ENCODE measurements at places on chromosomes 13 and 19.

- DNase-seq = peak; percentile 23
Observed at GRCh38 chr13:101291646-101292515, 124.4 kb downstream of the NALCN start.

GRCh38 chr13:30963791-30964190 lies 31.3 kb downstream of the TEX26 start:
- no peak for DNase-seq

DNA sequence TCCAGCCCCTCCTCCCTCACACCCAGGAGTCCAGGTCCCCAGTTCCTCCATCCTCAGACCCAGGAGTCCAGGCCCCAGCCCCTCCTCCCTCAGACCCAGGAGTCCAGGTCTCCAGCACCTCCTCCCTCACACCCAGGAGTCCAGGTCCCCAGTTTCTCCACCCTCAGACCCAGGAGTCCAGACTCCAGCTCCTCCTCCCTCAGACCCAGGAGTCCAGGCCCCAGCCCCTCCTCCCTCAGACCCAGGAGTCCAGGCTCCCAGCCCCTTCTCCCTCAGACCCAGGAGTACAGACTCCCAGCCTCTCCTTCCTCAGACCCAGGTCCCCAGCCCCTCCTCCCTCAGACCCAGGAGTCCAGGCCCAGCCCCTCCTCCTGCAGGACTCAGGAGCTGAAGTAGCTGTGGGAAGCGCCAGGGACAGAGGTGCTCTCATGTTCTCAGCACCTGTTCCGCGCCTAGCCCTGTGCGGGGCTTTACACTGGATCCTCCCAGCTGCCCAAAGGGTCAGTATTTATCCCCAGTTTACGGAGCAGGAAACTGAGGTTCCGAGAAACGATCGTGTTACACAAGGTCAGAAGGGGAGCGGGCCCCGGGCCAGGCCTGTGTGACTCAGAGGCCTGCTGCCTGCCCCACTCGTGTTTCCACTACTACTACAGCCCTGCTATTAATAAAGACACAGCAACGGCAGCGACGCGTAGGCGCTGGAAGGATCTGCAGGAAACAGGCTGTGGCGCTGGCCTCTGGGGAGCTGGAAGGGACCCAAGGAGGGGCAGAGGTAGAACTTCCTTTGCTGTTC lies 1.7 kb upstream of the SBK3 start:
- no peak for DNase-seq

- no peak for DNase-seq
Observed at GRCh38 chr19:45780448-45781213, 1.7 kb downstream of the DMPK start.

DNA sequence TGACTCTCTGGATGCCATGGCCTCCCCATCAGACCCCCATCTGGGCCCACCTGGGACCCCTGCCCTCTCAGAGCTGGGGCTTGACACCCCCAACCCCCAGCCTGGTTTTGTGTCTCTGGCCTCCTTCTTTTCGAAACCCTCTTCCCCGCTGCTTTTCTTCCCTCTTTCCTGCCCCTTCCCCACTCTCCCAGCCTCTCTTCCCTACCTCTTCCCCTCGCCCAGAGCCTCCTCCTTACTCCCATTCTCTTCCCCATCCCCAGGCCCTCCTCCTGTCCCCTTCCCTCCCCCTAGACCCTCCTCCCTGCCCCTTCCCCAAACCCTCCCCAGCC lies 2.1 kb downstream of the TNFSF9 start:
- no peak for DNase-seq

DNA sequence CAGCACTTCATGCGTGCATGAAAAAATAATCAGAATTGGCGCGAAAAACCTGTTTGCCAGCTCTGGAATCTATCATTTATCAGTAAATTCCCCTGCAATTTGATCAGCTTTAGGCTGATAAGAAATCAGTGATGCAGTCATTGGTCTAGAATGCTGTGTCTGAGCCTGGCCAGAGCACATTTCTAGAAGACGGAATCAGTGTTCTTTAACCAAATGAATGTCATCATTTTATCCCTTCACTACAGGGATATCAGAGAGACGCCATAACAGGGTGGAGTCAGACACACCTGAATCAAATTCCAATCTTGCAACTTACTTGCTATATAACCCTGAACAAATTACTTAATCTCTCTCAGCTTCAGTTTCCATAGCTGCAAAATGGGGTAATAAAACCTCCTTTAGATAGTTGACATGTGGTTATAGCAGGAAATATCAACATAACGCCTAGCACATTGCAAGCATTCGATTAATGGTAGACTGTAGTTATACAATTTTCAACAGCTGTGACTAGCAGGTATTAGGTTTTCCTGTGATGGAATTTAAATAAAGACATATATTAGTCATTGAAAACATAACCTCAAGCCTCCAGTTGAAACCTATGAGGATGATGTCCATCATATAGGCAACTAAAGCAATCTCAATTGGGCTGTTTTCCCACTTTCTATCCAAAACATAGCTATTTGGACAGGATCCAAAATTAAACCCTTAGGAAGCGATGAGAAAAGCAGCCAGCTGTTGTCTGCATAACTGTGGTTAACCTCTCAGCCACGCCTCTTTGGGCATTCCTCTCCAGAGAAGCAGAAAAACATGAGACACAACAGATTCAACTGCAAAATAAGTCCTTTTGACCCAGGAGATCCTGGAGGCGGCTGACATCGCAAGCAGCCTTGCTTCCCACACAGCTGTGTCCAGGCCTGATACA lies 51.6 kb upstream of the UBL3 start:
- DNase-seq = peak; percentile 76

- DNase-seq = no peak
Observed at GRCh38 chr13:21256351-21256761, 79.9 kb downstream of the MRPL57 start.

DNA sequence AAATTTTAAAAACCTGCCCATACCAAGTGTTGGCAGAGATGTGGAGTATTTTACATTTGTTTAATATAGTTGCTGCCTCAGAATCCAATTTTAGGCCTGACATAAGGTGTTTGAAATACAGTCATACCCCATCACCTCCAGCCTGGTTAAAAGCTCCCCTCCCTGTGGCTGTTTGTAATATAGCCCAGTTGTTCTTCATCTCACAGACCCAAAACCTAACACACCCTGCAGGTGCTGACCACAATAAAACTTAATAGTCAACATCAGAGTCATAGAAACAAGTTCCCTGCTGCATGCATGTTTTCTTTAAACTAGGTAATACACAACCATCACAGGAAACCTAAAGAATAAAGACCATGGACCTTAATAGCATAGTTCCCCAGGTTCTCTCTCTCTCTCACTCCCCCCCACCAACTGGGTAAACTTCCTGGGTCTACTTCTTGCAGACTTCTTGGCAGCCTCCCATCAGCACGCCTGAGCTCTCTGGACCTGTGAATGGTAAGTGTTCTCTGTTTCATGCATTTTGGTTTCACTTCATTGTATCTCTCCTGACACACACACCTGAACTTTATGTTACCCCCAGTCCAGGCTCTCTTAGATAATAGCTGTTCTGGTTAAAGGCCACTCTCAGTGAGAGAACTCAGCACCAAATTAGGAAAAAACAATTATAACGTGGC lies 1369.9 kb downstream of the EFNB2 start:
- no peak for DNase-seq

- DNase-seq = peak; percentile 42
Observed at GRCh38 chr19:2726904-2727639, 5.9 kb upstream of the DIRAS1 start.
